ENCODE measurements at places on chromosomes 13 and 19. TPM values are rescaled to one million over a fixed set of nuclear protein-coding genes. Genes with fewer than 3 reads are reported as not detected.
A peak's percentile ranks its signal among the peaks of the same experiment; 100 is the strongest.

Gene NALCN
- polyA plus RNA-seq, result not detected

- DNase-seq, result no peak
These were observed 100.7 kb downstream of the CRYL1 start for GRCh38 chr13:20424949-20425348.

- DNase-seq, result no peak
These were observed 43.5 kb upstream of the SHISA2 start for GRCh38 chr13:26095338-26095737.

- DNase-seq, result no peak
These were observed 159.3 kb downstream of the ITGBL1 start for GRCh38 chr13:101611491-101612475.

DNA sequence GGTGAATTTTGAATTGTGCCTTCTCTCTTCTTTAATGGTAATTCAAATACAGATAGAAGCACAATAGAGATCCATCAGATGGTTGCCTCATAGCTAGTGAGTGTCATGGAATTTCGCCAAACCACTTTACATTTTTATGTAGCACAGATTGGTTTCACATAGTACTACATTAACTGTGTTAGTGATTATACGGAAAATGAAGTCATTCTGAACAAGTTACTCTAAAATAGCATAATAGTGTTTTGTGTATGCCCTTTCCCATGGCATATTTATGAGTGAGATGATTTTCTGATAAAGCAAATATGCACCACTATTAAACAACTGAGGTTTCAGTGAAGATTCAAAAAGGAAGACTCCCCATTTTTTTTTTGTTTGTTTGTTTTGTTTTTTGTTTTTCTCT lies 1623.5 kb downstream of the PCDH9 start:
- no peak for DNase-seq

DNA sequence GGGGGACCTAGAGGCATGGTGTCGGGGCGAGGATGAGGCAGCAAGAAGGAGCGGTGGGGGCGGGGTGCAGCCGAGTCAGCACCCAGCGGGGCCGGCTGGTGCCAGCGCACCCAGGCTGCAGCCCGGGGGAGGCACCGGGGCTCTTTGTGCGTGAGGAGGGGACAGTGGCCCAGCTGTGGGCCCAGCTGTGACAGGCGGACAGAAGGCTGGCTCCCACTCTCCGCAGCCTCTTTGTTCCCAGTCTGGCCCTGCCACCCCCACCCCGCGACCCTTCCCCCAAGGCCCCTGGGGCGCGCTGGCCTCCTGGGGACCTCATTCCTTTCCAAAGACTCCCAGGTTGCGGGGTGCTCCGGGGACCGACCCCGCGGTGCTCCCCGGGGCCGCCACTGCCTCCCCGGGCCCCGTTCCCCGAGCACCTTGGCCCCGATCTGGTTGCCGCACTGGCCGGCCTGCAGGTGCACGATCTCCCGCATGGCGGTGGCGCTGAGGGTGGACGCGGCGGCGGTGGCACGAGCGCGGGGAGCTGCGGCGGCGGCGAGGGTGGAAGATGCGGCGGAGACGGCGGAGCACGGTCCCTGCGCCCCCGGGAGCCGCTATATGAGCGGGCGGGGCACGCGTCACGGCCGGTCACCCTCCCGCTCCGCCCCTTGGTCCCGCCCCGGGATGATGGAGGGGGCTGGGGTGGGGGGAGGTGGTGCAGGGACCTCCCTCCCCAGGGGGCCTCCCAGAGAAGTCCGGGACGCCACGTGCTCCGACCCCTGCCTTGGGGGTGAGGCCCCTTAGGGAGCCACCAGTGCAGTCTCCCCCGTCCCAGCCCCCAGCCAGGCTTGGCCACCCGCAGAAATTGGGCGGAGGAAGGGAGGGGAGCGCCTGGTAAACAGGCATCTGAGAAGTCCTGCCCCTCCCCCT lies at the start of gene TUBB4A:
Gene TUBB4A (minus strand): TSS at position 570 of the 909 bp plus-strand sequence. CDS start 97 bp downstream, at position 473.
- peak; percentile 12 for DNase-seq

GRCh38 chr13:94549232-94550061 lies 46.5 kb downstream of the TGDS start:
- DNase-seq, result peak; percentile 84

Gene IL11
- polyA plus RNA-seq, result not detected

DNA sequence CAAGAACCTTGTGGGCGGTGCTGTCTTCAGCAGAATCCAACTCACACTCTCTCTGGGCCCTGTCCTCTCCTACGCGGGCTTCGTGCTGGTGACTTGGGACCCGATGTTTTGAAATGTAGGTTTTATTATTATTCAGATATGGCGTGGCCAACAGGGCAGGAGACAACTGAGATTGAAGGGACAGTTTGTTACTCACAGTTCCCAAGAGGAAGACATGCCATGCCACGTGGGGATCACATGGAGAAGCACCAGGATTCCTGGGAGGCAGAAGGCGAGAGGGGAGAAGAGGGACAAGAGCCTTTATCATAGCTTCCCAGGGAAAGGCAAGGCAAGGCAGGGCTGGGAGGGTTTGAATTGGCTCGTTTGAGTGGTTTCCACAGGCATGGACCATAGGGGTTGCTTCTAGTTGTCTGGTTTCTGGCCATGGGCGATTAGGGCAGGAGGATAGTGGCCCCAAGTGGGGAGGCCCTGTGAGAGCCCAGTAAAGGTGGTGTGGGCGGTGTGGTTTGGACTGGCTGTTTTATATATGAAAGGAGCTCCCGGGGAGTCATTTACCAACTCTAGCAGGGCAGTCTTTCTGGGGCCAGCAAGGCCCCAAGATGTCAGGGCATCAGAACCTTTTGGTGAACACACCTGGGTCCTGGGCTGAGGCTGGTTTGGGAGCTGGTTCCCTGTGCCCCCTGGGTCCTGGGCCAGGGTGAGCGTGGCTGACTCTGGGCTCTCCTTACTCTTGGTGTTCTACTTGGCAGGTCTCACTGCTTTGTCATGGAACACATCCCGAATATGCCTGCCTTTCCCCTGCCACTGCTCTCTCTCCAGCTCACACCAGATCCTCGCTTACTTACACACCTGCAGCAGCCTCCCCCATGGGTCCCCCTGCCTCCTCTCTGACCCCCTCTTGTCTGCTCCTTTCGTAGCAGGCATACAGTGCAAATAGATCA lies 94.0 kb upstream of the ZNF536 start:
- no peak for DNase-seq

DNA sequence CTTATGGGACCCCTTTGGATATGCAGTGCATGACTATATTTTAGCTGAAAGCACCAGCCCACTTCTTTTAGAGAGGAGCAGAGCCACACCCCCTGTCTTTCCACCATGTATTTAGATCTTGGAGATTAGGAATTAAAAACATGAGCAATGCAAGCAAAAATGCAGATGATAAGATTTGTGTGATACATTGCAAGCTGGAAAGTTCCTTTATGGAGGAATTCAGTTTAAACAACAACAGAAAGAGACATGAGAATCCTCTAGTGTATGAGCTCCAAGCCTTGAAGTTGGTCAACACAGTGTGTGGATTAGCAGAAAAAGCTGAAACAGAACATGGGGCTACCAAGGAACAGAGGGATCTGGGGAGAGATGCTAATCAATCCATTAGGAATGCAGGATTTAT lies 529.8 kb upstream of the NBEA start:
- DNase-seq, result no peak

DNA sequence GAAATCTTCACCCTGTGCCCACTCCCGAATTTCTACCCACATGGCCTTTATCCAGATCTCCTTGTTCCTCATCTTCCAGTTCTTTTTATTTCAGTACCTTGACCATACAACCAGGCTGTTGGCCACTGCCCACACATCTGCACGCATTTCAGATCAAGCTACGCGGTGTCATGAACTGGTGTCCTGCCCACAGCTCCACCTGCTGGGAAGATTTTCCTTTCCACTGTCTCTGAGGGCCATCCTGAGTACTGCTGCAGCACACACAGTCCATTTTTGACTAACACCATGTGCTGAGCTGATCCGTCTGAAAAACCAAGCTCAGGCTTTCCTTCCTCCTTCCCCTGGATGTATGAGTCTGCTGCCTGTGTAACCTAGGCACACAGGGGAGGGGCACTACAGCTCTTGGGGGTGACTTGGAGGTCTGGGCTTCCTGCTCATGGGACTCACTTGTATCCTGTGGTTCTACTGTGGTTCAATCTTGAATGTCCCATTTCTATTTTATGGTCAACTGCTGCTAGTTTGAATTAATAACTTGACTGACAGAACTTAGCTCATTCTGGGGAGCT lies 71.9 kb downstream of the WASF3 start:
- DNase-seq, result no peak

Gene ZNF837
- 4.6 TPM for polyA plus RNA-seq

GRCh38 chr13:60090574-60090973 lies 73.2 kb downstream of the DIAPH3 start:
- DNase-seq, result no peak

Gene GPR42
- not detected for polyA plus RNA-seq

DNA sequence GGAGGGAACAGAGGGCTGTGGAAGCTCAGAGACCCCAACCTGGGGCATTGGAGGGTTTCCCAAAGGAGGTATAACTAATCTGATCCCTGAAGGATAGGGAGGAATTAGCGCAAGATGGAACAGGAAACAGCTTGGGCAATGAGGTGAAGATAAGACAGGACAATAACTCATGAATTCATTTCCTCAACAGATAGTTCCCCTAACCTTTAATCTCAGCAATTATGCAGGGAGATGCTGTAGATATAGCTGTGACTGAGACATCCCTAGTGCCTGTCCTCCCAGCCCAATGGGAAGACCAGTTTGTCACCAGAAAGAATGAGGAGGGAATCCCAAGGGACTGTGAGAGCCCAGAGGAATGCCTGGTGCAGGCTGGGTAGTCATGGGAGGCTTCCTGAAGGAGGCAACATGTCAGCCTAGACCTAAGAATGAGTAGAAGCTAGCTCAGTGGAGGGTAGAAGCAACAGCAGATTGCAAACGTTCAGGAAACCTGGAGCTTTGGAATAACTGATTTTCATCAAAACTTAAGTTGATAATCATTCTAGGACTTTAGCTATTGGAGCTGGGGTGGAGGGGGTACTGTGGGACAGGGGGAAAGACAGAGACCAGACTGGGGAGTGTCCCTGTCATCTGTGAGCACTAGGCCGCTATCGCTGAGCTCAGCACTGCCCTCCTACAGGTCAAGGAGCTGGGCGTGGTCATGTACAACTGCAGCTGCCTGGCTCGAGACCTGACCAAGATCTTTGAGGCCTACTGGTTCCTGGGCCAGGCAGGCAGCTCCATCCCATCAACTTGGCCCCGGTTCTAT lies 18.8 kb downstream of the HIPK4 start:
- no peak for DNase-seq

- DNase-seq, result no peak
These were observed 451.0 kb upstream of the SLC10A2 start for GRCh38 chr13:103517066-103517767.

- DNase-seq, result no peak
These were observed 97.7 kb downstream of the SIPA1L3 start for GRCh38 chr19:38004521-38005223.

Gene RTBDN
- polyA plus RNA-seq, result not detected

GRCh38 chr13:84137292-84137691 lies 255.0 kb upstream of the SLITRK1 start:
- DNase-seq, result peak; percentile 79

Gene RAB4B
- 95.2 TPM for polyA plus RNA-seq

GRCh38 chr19:18612772-18613588 lies at the start of gene TMEM59L:
Gene TMEM59L (plus strand): TSS chr19:18612870. CDS start chr19:18612959, 89 bp downstream.
- peak; percentile 56 for DNase-seq

DNA sequence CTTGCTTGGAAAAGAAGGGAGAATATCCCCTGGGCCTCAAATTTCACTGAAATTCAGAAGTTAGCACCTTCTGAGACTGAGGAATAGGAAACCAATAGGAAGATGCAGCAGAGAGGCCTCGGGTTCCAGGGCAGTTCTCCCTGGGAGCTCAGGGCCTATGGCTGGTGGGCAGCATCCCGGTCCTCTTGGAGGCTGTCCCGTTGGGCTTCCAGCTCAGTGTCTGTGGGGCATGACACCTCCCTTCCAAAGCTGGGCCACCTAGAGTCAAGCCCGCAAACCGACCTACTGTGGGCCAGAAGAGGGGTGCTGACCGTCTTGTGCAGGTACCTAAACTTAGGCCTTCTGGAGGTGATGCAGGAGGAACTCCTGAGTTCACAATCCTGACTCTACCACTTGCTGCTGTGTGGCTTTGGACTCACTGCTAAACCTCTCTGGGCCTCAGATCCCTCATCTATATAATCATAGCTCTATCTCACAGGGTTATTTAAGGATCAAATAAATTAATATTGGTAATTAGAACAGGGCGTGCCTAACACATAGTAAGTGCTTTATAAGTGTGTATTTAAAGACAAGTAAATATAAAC lies 17.1 kb downstream of the SIAH3 start:
- DNase-seq, result no peak

Measured in CD8-positive, alpha-beta memory T cell (primary cell).